ENCODE measurements at places on chromosomes 1 and 21. TPM values are rescaled to one million over a fixed set of nuclear protein-coding genes. Genes with fewer than 3 reads are reported as not detected.
A peak's percentile ranks its signal among the peaks of the same experiment; 100 is the strongest.

SLC25A34 gene
- total RNA-seq, result 13.3 TPM

DNA sequence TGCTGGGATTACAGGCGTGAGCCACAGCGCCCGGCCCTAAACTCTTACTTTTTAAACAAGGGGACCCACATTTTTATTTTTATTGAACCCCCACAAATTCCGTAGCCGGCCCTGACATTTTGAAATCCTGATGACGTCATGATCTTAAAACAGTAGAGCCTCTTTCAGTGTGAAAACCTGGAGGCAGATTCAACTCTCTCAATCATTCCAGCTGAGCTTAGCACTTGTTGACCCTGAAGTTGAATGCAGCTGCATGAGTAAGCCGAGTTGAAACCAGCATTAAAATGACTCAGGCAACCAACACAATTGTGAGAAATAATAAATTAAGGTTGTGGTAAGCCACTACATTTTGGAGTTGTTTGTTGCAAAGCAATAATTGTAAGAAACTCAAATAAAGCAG is 93.9 kb upstream of the ADGRL4 start:
- DNase-seq, result no peak
- H3K27ac ChIP-seq, result no peak overlapping the region
- H3K36me3 ChIP-seq, result no peaks in the 10 kb centered on the region
- H3K27me3 ChIP-seq, result no peaks in the 10 kb centered on the region
- H3K4me1 ChIP-seq, result no peaks in the 10 kb centered on the region
- no peak overlapping the region for H3K4me3 ChIP-seq

- H3K27ac ChIP-seq, result no peak overlapping the region
- no peak for DNase-seq
- no peaks in the 10 kb centered on the region for H3K4me1 ChIP-seq
- H3K27me3 ChIP-seq, result no peaks in the 10 kb centered on the region
- H3K4me3 ChIP-seq, result no peak overlapping the region
These were observed 61.8 kb downstream of the SPAG17 start for GRCh38 chr1:118123116-118123839.

DNA sequence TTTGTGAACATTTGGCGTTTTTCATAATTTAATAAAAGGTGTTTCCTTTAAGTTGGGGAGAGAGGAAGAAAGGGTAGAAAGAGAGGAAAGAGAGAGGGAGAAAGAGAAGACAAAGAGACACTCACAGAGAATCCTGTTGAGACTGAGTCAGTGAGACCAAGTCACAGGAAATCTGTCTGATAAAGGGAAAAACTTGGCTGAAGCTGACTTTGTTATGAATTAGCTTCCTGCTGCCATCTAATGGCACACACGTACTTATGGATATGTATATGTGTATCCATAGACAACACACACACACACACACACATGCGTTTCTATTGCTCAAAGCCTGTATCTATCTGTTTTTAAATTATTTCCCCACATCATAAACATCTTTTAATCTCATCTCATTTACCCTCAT is 42.5 kb upstream of the DISC1 start:
- H3K27me3 ChIP-seq, result no peaks in the 10 kb centered on the region
- H3K27ac ChIP-seq, result no peak overlapping the region
- no peak overlapping the region for H3K4me3 ChIP-seq
- peaks cover 16% of the 10 kb centered on the region for H3K4me1 ChIP-seq
- no peaks in the 10 kb centered on the region for H3K36me3 ChIP-seq
- no peak for DNase-seq

DNA sequence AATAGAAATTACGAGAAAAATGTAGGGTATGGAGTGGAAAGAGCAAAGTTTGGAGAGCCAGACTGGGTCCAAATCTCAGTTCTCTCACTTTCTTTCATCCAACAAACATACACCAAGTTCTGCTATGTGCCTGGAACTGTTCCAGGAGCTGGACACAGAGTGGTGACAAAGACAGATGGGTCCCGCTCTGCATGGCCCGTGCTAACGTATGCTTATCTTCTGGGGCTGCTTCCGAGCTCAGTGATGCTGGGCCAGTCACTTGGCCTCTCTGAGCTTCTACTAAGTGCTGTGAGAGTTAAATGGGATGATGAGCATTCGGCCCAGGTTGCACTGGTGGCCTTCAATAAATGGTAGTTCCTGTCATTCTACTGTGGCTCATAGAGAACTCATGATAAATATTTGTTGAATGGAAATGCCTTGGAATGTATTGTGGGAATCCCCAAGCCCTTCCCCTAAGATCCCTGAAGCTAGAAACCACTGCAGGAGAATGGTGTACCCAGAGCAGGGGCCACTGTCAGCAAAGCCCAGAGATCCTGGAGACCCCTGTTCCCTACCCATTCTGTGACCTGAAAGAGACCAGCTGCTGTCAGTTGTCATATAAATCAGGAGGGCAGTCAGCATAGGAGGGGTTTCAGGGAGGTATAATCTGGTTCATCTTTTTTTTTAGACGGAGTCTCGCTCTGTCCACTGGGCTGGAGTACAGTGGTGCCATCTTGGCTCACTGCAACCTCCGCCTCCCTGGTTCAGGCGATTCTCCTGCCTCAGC is 3.8 kb downstream of the LEMD1 start:
- peaks cover 25% of the 10 kb centered on the region for H3K4me1 ChIP-seq
- H3K36me3 ChIP-seq, result no peaks in the 10 kb centered on the region
- no peak overlapping the region for H3K27ac ChIP-seq
- H3K27me3 ChIP-seq, result no peaks in the 10 kb centered on the region

TMPRSS3 gene
- total RNA-seq, result not detected

GRCh38 chr1:207745285-207745684 is 6.6 kb upstream of the CD46 start:
- no peak for DNase-seq
- no peaks in the 10 kb centered on the region for H3K36me3 ChIP-seq
- no peak overlapping the region for H3K27ac ChIP-seq
- H3K4me3 ChIP-seq, result no peak overlapping the region

GRCh38 chr1:156276966-156277381 is 5.7 kb downstream of the SMG5 start:
- no peaks in the 10 kb centered on the region for H3K27me3 ChIP-seq
- peaks cover 70% of the 10 kb centered on the region for H3K36me3 ChIP-seq
- H3K4me1 ChIP-seq, result peaks cover 10% of the 10 kb centered on the region
- no peak for DNase-seq

ETS2 gene
- total RNA-seq, result 33.2 TPM

GRCh38 chr1:202593845-202594244 is 116.4 kb downstream of the SYT2 start:
- no peak overlapping the region for H3K4me3 ChIP-seq
- peak overlapping the region; percentile 89 for H3K27ac ChIP-seq
- DNase-seq, result no peak
- no peaks in the 10 kb centered on the region for H3K27me3 ChIP-seq

Data from heart right ventricle (tissue), 16 donors.